ENCODE measurements at places on chromosomes 11 and 22.

GRCh38 chr22:39215070-39215396, 29.7 kb downstream of the PDGFB start:
- no peak for DNase-seq

DNA sequence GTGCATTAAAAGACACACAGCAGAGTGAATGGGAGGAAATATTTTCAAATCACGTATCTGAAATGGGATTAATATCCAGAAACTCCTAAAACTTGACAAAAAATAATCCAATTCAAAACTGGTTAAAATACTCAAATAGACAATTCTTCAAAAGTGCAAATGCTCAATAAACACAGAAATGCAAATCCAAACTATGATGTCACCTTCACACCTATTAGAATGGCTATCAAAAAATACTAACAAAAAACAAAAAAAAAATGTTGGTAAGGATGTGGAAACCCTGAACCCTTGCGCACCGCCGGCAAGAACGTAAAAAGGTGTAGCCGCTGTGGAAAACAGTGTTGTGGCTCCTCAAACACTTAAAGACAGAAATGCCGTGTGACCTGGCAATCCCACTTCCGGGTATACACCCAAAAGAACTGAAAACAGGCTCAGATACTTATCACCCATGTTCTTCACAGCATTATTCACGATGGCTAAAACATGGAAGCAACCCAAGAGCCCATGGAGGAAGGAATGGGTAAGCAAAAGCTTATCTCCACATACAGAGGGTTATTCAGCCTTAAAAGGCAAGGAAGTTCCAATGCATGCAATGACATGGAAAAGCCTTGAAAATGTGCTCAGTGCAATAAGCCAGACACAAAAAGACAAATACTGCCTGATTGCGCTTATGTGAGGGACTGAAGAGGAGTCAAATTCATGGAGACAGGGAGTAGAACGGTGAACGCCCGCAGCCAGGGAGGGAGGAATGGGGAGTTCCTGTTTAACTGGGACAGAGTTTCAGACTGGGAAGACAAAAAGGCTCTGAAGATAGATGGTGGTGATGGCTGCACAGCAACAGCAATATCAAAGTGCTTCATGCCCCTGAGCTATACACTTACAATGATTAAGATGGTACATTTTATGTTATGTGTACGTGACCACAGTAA, 19.6 kb downstream of the BRD1 start:
- no peak for DNase-seq

DNA sequence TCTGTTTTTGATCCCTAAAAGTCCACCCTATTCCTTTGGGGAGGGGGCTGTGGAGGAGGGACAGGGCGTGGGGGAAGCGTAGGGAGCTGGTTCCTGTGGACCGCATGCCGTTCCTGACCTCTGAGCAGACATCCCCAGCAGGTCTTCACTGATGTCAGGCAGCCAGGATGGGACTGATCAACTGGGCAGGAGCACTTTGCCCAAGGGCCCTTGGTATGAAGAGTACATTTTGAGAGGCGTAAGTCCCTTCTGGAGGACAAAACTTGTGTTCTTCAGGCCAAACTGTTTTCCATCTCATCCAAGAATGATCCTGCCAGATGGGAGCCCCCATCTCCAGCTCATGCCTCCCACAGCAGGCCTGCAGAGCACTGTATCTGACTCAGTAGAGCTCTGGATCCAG, 80.9 kb upstream of the NARS2 start:
- DNase-seq = no peak

GRCh38 chr11:79902493-79902892, 461.7 kb upstream of the TENM4 start:
- no peak for DNase-seq

GRCh38 chr11:44529895-44530412, 35.5 kb upstream of the CD82 start:
- DNase-seq = no peak

DNA sequence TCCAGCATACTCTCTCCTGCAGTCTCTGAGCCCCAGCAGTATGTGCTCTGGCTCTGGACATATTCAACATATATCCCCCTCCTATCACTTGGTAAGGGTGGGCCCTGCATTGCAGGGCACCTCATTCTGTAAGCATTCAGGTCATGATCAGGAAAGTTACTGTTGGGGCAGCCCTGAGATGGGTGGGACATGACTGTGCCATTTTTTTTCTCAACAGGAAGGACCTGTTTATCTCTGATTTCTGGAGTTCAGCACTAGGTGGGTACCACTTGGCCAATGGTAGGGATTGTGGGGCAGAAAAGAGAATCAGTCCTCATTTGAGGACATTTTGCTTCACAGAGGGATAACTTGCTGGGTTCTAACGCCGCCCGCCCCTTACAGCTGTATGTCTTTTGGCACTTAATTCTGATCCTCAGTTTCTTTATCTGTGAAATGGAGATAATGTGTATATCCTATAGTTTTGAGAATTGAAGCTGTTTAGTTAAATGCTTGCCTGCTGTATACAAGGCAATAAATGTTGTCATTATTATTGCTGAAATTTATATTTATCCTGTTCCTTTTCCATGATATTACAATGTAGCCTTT, 2.2 kb downstream of the SRRD start:
- DNase-seq = no peak

- DNase-seq = no peak
Observed at GRCh38 chr11:2721210-2721916, 21.6 kb upstream of the KCNQ1OT1 start.

- no peak for DNase-seq
Observed at GRCh38 chr11:18461909-18462308, 6.3 kb downstream of the LDHAL6A start.

DNA sequence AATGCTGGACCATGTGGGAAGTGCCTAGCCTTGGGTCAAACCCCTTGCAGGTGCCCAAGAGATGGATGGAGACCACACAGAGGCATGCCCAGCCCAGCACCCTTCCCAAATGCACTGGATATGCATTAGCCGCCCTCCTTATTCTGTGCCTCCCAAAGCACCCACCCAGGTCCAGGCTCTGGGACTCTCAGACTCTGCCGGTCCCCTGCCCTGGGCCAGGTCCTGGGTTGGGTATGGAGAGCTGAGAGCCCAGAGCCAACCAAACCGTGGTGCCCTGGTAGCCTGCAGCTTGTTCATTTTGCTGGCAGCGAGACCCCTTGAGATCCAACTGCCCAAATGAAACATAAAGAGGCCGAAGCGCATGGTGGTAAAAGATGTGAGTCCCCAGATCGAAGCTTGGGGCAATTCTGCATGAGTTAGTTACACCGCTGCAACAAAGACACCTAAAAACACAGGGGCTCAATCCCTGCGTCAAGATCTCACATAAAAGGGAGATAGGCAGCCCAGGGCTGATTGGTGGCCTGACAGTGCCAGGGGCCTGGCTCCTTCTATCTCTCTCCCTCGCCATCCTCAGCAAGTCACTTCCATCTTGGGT, 61.5 kb downstream of the MYEOV start:
- DNase-seq = no peak

GRCh38 chr11:126477535-126478305, 122.2 kb downstream of the ST3GAL4 start:
- no peak for DNase-seq

DNA sequence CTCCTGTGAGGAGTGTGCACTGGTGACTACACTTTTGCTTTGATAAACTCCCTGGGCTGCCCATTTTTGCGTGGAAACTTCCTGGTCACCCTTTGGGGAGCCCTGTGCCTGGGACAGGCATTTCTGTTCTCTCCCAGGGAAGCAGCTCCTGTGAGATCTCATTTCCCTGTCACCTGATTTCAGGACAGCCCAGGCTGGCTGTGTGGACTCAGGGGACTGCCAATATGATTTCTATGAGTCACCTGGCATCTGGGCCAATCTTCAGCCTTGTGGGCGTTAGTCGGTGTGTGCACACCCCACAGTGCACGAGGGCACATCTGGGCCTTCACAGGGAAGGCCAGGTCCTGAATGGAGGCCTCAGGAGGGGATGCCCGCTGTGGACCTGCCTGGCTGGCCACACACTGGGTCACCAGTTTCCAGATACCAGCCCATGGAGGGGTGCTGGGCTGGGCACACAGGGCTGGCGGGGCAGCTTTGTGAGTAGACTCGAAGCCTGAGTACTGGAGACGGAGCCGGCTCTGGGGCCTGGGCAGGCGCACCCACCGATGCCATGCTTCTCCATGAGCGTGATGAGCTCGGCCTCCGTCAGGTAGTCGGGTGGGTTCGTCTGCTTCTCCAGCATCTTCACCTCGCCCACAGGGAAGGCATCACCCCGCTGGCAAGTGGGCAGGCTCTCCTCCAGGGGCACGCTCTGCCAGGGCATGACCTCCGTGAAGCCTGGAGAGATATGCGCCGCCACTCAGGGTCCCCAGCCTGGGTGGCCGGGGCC, 9.4 kb upstream of the PPM1F start:
- DNase-seq = no peak

DNA sequence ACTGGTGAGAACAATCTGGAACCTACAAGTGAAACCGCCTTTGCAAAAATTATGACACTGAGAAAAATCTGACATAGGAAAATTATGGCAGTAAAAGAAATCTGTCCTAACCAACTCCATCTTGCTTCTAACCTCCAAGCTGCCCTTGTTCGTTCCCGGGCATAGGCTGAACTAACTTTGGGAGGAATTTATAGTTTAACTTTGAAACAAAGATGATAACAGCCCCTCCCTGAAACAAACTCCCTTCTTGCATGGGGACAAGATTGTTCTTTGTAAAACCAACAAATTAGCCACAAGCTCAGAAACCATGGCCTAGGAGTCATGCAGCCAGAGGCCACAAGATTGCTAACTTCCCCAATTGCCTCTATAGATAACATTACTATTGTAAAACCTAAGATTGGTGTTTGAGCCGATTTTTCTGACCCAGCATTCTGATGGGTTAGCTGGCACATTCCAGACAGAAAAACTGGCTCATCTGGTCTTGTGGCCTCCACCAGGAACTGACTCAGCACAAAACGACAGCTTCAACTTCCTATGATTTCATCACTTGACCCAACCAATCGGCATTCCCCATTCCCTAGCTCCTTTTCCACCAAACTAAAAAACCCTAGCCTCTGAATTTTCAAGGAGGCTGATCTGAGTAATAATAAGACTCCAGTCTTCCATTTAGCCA, 3.6 kb upstream of the CCDC81 start:
- no peak for DNase-seq

GRCh38 chr22:24282401-24282800, 11.8 kb downstream of the SPECC1L start:
- DNase-seq = no peak

- DNase-seq = no peak
Observed at GRCh38 chr11:61035526-61035835, 64.0 kb downstream of the CD6 start.

DNA sequence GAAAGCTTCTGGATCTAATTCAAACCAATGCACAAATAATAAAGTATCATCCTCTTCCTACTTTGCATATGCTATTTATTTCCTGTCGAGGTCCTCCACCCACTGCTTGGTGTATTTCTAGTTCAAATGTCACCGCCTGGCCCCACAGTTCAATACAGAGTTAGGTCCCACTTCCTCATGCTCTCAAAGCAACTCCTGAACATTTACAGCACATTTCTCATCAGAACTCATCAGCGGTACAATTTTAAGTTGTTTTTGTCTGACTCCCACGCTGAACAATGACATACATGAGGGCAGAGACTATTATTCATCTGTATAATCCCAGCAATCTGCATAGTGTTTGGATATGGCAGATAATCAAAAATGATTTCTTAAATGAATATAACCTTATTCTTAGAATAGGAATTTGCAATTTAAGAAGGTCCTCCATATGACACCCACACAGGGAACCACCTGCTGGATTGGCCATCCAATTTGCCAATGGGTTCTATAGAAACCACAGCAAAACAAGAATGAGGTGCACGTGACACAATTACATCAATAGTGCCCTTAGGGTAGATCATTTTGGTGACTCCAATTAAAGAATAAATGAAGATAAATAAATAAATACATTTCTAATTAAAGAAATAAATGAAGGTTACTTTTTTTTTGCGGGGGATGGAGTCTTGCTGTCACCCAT, 54.2 kb downstream of the SLC25A17 start:
- no peak for DNase-seq

GRCh38 chr11:16606784-16607674, 131.4 kb upstream of the C11orf58 start:
- DNase-seq = no peak

DNA sequence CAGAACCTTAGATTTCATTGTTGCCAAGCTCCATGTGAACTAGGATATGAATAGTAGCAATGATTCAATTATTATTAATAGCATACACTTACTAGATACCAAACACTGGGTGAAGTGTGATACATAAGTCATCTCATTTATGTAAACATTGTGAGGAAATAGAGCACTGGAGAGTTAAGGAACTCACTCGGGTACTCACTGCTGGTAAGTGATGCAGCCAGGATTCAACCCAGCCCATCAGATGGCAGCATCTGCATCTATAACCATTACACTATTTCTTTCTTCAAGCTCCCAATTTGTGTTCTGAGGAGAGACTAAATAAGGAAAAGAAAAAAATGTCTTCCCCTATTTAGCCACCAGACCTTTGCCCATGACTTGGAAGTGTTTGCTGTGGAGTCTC, 10.2 kb upstream of the ALG8 start:
- no peak for DNase-seq

DNA sequence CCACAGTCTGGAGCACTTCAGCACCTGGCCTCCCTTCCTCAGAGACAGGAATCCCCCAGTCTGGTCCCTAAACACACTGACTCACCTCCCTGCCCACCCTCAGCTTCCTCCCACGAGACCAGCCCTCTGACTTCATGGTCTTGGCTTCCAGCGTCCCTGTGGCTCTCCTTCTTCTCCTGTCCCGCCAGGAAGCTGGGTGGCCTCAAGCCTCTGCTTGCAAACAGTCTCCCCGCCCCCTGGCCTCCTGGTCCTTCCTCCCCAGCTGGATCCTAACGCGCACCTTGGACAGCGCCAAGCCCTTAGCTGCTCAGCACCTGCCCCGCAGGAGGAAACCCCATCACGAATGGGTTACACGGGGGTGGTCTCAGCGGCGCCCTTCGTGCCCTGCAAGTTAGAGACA, 4.5 kb downstream of the NCF4 start:
- DNase-seq = no peak

GRCh38 chr11:125995313-125995712, 49.5 kb downstream of the VSIG10L2 start:
- DNase-seq = no peak

- no peak for DNase-seq
Observed at GRCh38 chr22:45677063-45677462, 5.4 kb downstream of the ATXN10 start.

DNA sequence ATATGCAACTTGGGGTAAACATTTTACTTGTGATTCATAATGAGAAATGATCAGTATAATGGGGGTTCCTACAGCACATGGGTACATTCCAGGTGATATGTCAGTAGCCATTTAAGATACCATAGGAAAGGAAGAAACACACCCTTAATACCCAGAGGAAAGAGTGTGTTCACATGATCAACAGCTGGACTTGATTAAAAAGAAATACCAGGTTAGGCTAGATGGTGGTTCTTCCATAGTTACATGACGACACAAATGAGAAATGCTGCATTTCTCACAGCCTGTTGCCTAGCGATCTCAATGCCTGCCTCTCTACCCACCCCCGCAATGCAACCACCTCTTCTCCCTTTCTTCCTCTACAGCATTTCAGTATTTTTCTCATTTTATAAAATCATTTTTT, 96.8 kb downstream of the TTC28 start:
- DNase-seq = no peak

Measured in bone marrow (tissue), 2 donors.